ENCODE measurements at places on chromosomes 6 and 20.
A peak's percentile ranks its signal among the peaks of the same experiment; 100 is the strongest.

DNA sequence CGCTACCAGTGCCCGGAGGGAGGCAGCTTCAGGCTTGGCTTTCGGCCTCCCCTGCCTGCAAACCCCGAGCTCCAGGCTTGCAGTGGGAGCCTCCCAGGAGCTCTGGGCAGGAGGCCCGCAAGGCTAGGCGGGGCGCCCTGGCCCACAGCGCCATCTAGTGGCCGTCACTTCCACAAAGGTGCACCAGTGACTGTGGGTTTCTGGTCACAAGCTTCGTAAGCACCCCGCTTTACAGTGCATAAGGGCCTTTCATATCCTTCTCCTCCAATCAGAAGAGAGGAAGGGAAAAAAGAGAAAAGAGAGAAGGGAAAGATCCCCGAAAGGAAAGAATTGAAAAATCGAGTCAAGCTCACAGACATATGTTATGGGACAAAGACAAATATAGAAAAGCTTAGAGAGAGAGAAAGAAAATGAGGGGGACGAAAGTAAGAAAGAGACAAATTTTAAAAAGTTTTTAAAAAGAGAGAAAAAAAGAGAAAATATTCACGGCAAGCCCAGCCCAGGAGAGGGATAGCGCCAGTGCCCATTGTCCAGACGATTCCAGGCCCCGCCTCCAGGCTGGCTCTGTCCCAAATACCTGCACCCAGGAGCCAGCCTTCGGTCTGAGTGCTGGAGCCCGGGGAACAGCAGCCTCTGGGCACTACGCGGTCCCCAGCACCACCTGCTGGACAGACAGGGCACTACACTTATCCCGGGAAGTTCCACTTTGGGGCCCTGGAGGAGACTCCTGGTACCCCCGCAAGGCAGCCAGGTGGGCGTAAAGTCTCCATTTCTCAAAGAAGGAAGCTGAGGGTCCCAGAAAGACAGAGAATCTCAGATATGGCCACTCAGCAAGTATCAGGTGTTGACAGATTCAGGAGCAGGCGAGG lies 207.1 kb downstream of the PREX1 start:
- peak; percentile 86 for DNase-seq

DNA sequence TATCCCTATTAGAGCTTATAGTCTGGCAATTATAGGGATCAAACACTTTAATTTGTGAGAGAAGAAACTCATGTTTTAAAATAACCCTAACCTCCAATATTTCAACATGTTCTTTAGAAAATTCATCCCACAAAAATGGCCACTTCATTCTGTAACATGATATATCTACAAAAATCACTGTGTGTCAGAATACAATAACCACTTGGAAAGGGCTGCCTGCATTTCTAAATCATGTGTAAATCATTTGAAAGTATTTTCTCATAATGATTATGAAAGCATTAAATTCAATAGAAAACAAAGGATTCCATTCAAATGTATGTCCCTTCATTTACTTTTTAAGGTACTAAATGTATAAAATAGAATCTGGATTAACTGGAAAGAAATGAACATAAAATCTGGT lies 101.4 kb upstream of the NHSL1 start:
- no peak for DNase-seq

- no peak for DNase-seq
These were observed 16.1 kb downstream of the JPH2 start for GRCh38 chr20:44170816-44171410.

- no peak for DNase-seq
These were observed 32.1 kb upstream of the C20orf144 start for GRCh38 chr20:33629979-33630378.

DNA sequence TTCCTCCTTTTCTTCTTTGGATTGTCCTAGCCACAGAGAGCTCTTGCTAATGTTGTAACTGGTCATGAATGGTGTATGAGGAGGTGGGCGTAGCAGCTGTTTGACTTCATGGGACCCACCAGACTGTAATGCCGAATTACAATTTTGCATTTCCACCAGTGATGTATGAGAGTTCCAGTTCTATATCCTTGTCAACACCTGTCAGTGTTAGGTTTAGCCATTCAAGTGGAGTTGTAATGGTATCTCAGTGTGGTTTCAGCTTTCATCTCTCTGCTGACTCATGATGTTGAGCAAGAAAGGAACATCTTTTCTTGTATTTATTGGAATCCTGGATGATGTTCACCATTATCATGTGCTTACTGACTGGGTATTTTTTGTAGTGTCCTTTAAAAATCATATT lies 5.1 kb downstream of the IGF2R start:
- peak; percentile 49 for DNase-seq

- no peak for DNase-seq
These were observed 928.3 kb downstream of the TBC1D32 start for GRCh38 chr6:120405947-120406346.
